ENCODE measurements at places on chromosomes 2 and 18.

DNA sequence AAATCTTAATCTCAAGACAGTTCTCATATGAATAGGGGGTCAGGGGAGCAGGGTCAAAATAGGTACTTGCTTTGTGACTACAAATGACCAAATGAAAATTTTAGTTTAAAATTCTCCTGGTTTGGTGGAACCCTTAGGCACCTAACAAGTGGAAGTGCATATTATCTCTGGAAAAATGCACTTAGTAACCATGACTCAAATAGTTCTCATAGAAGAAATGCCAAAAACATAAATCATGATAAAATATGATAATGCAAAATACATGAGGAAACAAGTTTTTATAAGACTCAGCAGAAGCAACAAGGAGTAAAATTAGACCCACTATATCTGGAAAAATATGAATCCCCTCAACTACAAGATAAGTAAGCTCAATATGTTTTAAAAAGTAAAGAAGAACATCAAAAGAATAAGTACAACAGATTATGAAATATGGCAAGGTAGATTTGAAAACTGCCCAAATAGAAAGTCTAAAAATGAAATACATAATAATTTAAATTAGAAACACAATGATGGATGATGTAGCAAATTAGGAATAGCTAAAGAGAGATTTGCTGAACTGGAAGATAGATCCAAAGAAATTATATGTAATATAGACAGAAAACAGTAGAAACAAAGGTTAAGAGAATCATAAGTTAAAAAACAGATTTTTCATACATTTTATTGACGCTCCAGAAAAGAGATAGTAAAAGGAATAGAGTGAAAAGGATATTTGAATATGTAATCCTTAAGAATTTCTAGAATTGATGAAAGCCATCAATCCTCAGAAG is 308.3 kb downstream of the SETBP1 start:
- no peak for DNase-seq
- no peaks in the 10 kb centered on the region for H3K4me1 ChIP-seq
- H3K4me3 ChIP-seq: no peak overlapping the region
- no peaks in the 10 kb centered on the region for H3K36me3 ChIP-seq
- no peaks in the 10 kb centered on the region for H3K27me3 ChIP-seq

- H3K27me3 ChIP-seq: no peaks in the 10 kb centered on the region
- no peaks in the 10 kb centered on the region for H3K4me1 ChIP-seq
- peak; percentile 2 for DNase-seq
- no peaks in the 10 kb centered on the region for H3K36me3 ChIP-seq
These were observed 43.9 kb upstream of the B3GNT7 start for GRCh38 chr2:231351648-231352047.

- no peak overlapping the region for H3K4me3 ChIP-seq
- H3K36me3 ChIP-seq: no peaks in the 10 kb centered on the region
- no peaks in the 10 kb centered on the region for H3K4me1 ChIP-seq
- no peak for DNase-seq
- H3K27ac ChIP-seq: peak overlapping the region; percentile 73
- no peaks in the 10 kb centered on the region for H3K27me3 ChIP-seq
These were observed 36.8 kb upstream of the APCDD1 start for GRCh38 chr18:10417664-10418063.

DNA sequence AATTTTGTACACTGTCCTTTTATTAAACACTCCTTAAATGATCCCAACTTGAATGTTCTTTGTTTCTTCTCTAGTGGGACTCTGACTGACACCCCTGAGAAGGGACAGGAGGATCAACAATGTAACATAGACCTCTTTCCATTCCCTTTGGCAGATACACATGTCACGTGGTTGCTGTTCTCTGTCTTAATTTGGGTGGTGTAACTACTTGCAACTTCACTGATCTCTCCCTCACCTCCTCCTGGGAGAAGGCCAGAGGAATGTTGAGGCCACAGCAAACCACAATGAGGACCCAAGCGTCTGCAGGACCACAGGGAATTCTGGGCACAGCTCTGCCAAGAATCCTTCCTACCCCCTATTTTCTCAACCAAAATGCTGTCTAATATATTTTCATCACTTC is 205.6 kb downstream of the RTP5 start:
- H3K4me1 ChIP-seq: no peaks in the 10 kb centered on the region
- no peaks in the 10 kb centered on the region for H3K27me3 ChIP-seq
- no peak overlapping the region for H3K4me3 ChIP-seq
- no peak overlapping the region for H3K27ac ChIP-seq
